ENCODE measurements at places on chromosomes 5 and 9.

DNA sequence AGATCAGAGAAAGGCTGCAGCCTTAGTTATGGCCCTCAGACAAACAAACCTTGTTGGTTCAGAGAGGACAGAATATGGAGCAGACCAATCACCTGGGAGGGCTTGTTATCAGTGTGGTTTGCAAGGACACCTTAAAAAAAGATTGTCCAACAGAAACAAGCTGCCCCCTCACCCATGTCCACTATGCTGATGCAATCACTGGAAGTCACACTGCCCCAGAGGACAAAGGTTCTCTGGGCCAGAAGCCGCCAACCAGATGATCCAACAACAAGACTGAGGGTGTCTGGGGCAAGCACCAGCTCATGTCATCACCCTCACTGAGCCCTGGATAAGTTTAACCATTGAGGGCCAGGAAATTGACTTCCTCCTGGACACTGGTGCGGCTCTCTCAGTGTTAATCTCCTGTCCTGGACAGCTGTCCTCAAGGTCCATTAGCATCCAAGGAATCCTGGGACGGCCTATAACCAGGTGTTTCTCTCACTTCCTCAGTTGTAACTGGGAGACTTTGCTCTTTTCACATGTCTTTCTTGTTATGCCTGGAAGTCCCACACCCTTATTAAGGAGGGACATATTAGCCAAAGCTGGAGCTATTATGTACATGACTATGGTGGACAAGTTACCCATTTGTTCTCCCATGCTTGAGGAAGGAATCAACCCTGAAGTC lies 36.9 kb upstream of the TBCA start:
- no peak for DNase-seq

DNA sequence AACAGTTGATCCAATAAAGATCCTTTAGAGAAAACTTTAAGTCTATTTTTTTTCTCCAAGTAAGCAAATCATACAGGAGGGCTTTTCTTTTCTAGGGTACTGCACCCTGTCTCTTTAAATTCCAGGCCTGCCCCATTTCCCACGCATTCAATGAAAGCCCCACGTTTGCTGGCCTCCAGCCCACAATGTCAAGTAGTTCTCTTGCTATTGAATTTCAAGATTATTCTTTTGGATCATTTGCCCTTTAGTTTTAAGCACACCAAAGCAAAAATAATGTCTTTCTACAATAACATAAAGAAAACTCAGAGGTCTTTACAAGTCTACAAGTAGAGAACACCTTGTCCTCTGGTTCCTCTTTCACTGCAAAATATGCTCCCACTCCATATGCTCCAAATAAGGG lies 15.6 kb downstream of the MLLT3 start:
- DNase-seq, result no peak

GRCh38 chr5:95973793-95974325 lies 12.2 kb upstream of the ELL2 start:
- DNase-seq, result no peak

- DNase-seq, result peak; percentile 43
Measured at GRCh38 chr9:137027369-137028262, at the start of gene ABCA2. Gene ABCA2, minus strand, starts transcription at chr9:137028237. Its CDS starts 97 bp downstream, at chr9:137028140.

- no peak for DNase-seq
Measured at GRCh38 chr9:133037775-133038515, 7.1 kb downstream of the GTF3C5 start.

GRCh38 chr9:129987047-129987446 lies 55.9 kb downstream of the FNBP1 start:
- no peak for DNase-seq

DNA sequence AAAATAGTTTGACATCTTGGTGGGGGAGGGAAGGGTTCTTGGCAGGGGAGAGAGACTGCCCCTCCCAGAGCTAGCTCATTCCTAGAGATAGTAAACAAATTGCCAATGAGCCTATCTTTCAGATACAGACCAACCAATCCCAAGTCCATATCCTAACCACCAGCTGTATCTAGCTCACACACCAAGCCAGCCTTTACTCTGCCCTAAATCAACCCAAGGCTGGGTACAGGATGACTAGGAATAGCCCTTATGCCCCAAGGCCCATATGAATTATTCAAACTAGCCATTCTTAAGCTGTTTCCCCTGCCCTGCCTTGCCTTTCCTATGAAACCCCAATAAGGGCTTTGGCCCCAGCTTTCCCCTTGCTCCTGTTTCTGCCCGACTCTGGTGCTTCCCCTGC lies 281.3 kb upstream of the PANK3 start:
- no peak for DNase-seq

GRCh38 chr5:118441034-118441433 lies 547.3 kb downstream of the DTWD2 start:
- no peak for DNase-seq

GRCh38 chr9:132162764-132163456 lies 1.1 kb downstream of the NTNG2 start:
- DNase-seq, result no peak

GRCh38 chr9:98879094-98879962 lies 64.4 kb upstream of the COL15A1 start:
- DNase-seq, result no peak

- peak; percentile 3 for DNase-seq
Measured at GRCh38 chr9:82681809-82682208, 381.1 kb downstream of the RASEF start.

- no peak for DNase-seq
Measured at GRCh38 chr5:159052401-159053011, 47.2 kb downstream of the EBF1 start.

DNA sequence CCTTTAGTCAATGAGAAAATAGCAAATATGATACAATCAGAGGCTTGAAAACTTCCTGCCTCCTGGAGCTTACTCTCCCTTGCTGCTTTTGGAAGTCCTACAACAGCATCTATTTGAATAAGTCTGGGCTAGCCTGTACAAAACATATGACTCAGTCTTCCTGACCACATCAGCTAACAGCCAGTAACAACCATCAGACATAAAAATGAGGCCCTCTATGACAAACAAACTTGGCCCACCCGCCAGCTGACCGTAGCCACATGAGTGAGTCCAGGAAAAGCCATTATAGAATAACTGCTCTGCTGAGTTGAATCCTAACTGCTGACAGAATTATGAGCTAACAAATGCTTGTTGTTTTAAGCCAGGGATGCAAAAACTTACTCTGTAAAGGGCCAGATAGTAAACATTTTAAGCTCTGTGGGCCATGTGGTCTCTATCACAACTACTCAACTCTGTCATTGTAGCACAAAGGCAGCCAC lies 347.6 kb downstream of the PTPRD start:
- no peak for DNase-seq

GRCh38 chr5:151002250-151002649 lies 18.1 kb upstream of the GPX3 start:
- DNase-seq, result peak; percentile 29

GRCh38 chr5:132364319-132364718 lies 5.2 kb upstream of the SLC22A5 start:
- no peak for DNase-seq

GRCh38 chr5:133470841-133471240 lies 141.5 kb downstream of the FSTL4 start:
- no peak for DNase-seq

GRCh38 chr9:69020301-69021145 lies 6.6 kb upstream of the PRKACG start:
- DNase-seq, result no peak

GRCh38 chr9:112711050-112711689 lies 6.7 kb downstream of the INIP start:
- no peak for DNase-seq

Measured in NCI-H146 (cell line).